ENCODE measurements at places on chromosomes 7 and 10.

DNA sequence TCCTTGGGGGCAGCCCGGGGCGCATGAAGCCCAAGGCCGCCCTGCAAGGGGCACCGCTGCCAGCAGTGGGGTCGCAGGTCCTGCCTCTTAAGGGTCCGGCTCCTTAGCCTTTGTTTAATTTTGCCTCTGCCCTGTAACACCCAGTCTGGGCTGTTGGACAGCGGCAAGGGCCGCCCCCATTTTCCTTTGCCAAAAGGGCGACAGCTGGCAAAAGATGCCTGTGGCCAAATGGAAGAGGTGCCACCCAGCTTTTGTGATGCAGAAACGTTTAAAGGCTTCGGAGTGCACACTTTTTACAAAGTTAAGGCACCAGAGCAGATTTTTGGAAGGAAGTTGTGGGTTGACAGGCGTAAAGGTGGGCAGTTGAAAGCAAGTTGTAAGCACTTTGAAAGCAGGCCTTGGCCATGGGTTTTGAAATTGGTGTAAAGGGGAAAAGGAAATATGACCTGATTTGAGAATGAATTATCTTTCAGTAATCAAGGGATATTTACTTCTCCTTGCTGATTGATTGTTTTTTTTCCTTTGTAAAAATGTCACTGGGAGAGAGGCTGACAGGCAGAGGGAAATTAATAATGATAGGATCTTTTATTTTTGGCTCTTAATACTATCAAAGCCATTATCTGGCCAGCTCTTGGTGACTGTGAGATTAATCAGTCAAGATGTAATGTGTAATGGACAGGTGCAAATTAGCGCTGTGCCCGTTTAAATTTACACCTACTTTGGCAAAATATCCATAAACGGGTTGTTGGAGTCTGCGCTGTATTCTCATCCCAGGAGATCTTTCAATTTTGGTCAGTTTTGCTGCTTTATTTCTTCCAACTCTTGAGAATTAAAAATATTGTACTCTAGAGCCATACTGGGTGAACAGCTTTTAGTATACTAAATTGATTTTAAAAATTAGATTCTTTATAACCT, 1.2 kb downstream of the CASD1 start:
- DNase-seq: peak; percentile 43

DNA sequence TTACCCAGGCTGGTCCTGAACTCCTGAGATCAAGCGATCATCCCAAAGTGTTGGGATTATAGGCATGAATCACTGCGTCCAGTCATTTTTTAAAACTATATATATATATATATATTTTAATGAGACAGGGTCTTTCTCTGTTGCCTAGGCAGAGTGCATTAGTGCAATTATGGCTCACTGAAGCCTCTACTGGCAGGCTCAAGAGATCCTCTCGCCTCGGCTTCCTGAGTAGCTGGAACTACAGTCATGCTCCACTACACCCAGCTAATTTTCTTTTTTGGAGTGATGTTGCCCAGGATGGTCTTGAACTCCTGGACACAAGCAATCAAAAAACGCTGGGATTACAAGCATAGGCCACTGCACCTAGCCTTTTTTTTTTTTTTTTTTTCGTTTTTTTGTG, 55.3 kb upstream of the KAT6B start:
- DNase-seq: no peak

DNA sequence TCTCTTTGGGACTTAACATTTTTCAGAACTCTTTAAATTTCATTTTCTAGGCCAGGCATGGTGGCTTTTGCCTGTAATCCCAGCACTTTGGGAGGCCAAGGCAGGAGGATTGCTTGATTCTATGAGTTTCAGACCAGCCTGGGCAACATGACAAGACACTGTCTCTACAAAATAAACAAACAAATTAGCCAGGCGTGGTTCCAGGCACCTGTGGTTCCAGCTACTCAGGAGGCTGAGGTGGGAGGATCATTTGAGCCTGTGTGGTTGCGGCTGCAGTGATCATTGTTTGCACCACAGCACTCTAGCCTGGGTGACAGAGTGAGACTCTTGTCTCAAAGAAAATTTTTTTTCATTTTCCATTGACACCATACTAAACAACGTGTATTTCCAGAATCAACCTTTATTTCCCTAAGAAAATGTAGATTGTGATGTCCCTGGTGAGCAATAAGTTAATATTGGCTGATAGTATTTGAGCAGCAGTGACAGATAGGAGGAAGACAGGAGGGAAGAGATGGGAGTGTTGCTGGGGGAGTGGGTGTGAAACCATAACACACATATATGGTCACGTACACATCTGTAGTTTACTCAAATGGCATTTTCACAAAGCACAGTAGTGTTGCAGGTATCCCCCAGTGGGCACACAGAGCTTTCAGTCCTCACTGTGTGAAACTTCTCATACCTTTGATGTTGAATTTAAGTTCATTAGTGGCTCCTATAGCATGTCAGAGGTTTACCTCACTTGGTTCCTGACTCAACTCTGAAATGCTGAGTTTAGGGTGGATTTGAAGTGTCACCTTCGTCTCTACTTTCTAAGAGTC, 205.6 kb downstream of the AUTS2 start:
- DNase-seq: no peak

- no peak for DNase-seq
These were observed 89.2 kb upstream of the BMPER start for GRCh38 chr7:33816106-33816505.

DNA sequence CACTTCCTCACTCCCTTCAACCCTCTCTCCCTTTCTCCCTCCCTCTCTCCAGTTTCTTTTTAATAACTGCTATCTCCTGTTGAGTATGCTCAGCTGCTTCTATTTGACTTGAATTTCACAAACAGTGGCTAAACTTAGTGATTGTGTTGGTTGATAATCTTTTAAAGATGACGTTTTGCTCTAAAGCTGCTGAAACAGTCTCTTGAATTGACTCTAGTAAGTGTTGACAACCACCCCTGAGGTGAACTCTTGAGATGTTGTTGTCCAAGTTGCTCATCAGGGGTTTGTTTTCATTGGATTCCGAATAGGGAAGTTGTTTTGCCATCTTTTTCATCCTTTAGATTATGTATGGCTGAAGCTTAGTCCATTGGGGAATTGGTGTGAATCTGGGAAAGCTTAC, 176.2 kb downstream of the TWIST1 start:
- no peak for DNase-seq

GRCh38 chr10:69861251-69862240, 59.8 kb downstream of the COL13A1 start:
- DNase-seq: no peak

- DNase-seq: no peak
These were observed 643 bp downstream of the SMO start for GRCh38 chr7:129188892-129189660.

- DNase-seq: no peak
These were observed 249.2 kb downstream of the PLXNA4 start for GRCh38 chr7:132326878-132327589.

DNA sequence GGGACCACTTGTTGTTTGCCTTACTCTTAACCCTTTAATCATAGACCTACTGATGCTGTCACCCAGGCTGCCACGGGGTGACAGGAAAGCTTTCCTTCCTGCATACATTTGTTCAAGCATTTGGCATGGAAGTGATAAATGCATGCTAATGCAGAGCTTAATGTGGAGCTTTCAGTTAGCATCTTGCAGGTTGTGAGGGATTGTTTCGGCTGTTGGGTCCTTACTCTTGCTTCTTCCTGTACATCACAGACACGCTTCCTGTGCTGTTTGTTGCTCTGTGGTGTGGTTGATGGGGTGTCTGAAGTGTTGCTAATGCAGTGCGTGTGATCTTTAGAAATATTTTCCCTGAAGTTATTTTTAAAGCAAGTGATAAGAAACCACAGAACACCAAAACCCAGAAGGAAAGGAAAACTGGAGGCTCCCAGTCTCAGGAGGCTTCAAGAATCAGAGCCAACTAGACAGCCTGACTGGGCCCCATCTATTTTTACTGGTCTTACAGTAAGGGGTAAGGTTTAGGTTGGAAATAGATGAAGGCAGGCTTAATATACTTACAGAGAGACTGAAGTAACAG, 143.1 kb downstream of the CHN2 start:
- DNase-seq: no peak

DNA sequence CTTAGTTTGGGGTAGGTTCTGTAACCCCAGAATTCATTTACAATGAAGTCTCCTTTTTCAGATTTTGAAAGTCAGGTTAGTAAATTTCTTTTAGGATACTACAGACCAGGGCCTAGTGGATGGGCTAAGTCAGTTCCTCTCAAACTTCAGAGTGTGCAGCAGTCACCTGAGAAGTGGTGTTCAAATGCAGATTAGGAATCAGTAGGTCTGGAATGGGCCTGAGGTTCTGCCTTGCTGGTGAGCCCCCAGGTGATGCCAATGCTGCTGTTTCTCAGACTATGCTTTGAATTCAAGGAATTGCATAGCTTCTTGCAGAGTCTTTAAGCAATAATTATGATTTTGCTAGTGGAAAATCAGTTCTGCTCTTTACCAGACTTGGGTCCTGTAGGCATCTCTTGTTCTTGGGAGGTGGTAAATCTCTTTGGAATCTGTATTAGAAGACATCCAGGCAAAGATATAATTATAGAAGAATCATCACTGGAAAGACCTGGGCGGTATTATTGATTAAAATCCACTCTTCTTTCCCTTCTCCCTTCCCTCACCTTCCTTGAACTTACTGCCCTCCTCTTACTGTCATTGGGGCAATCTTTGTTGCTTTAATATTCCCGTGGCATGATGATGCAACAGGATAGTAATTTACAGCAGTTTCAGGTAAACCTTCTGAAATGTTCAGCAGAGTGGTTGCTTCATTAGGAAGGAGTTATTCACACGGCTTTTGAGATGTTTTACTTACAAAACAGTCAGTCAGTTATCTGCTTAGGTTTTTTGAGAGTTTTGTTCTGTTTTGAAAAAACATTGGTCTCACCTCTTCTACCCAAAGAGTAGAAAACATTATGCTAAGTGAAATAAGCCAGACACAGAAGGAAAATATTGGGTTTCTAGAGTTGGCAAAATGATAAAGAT, 87.2 kb downstream of the NRF1 start:
- no peak for DNase-seq

GRCh38 chr10:48317321-48317990, 11.0 kb downstream of the MAPK8 start:
- no peak for DNase-seq

DNA sequence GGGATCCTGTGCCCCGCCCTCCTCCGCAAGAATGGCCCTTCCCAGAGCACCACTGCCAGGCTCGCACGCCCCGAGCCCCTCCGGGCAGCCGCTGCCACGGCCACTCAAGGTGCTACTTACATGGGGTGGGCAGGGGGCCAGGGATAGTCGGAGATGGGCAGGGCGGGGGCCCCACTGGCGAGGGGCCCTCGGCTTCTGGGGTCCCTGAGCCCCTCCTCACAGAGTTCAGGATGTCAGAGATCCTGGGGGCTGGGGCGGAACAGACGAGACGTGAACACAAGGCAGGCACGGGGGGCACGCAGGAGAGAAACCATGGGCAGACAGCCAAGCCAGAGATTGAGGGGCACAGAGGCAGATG, 25.6 kb downstream of the YKT6 start:
- no peak for DNase-seq

- DNase-seq: no peak
These were observed 2.3 kb downstream of the ZNF804B start for GRCh38 chr7:88761779-88762178.

DNA sequence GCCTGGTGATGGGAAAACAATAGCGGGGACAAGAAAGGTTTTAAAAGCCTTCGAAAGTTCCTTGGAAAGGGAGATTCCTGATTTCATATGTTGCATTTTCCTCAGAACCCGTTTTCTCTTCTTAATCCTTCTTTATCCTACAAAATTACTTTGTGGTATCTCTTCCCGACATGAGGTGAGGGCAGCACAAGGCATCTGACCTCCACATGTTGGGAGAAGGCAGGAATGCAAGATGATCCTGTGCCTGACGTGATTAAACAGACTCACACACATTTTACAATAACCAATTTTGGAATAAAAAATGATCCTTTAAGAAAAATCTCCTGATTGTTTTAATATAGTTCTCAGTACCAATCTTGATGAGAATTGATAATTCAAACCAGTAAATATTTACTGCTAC, 153.3 kb upstream of the MKLN1 start:
- DNase-seq: no peak

GRCh38 chr7:100176096-100177044, 811 bp downstream of the GPC2 start:
- no peak for DNase-seq

DNA sequence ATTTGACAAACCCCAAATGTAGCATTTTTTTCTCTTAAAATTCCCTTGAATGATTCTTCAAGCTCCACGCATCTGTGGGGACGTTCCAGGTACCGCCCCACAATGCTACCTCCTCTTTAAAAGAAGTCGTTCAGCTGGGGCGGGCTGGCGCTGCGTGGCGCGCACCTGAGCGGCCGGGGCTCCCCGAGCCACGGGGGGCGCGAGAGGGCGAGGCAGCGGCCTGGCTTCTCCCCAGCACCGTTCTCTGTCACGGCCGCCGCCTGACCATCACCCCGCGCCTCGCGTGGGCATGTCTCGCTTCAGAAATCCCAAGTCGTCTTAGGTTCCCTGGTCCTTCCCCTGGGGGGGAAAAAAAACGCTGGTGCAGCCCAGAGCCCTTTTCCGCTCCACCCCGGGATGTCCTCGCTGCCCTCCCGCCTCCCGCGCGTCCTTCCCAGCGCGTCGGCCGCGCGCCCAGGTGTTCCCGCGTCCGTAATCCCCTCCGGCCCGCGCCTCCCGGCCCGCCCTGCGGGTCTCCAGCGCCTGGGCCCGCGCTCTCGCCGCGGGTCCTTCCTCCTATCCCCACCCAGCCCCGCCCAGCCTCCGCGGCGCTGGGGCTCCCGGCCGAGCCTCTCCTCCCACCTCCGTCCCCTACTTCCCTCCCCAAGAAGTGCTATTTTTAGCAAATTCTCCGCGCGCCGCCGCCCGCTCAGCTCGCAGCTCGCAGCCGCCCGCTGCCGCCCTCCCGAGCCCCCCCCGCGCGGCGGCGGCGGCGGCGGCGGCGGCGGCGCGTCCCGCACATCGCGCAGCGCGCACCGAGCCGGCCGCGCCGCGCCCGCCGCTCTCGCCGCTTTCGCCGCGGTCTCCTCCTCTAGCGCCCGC, 58.7 kb upstream of the PRPS1L1 start:
- peak; percentile 18 for DNase-seq

- no peak for DNase-seq
These were observed 2.6 kb upstream of the GAD2 start for GRCh38 chr10:26214004-26214403.

DNA sequence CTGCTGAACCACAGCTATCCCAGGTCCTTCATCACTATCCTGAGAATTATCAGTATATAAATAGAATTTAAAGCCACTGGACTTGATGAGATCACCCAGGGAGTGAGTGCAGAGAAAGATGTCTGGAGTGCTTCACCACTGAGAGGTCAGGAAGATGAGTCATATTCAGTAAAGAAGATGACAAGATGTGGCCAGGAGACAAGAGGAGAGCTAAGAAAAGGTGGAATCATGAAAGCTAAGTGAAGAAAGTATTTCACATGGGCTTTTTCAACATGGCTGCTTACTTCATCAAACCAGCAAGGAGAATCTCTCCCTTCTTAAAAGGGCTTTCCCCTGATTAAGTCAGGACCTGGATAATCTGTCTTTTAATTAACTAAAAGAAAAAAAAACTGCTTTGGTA, 9.1 kb upstream of the PRKAR2B start:
- DNase-seq: no peak

- DNase-seq: no peak
These were observed 3.6 kb upstream of the ARID5B start for GRCh38 chr10:61897671-61898434.

- no peak for DNase-seq
These were observed 8.2 kb upstream of the ERVW-1 start for GRCh38 chr7:92485974-92486373.

Measured in right renal pelvis (tissue), 4 donors.